ENCODE measurements at places on chromosomes 4 and X. TPM values are rescaled to one million over a fixed set of nuclear protein-coding genes. Genes with fewer than 3 reads are reported as not detected.

The FGD1 gene
- total RNA-seq, result 6.5 TPM

The ADAM29 gene
- not detected for total RNA-seq

The SATL1 gene
- not detected for total RNA-seq

The EDA gene
- 3.4 TPM for total RNA-seq

The CT45A1 gene
- not detected for total RNA-seq

The TMEM144 gene
- total RNA-seq, result 1.4 TPM

The CC2D2A gene
- total RNA-seq, result 16.2 TPM

The OPRPN gene
- total RNA-seq, result not detected

The TBC1D9 gene
- 20.9 TPM for total RNA-seq
